ENCODE measurements at places on chromosomes 7 and 10. TPM values are rescaled to one million over a fixed set of nuclear protein-coding genes. Genes with fewer than 3 reads are reported as not detected.

The CCNJ gene
- 6.6 TPM for total RNA-seq

The UTF1 gene
- total RNA-seq: not detected

The METTL27 gene
- 1.1 TPM for total RNA-seq

The CALHM3 gene
- not detected for total RNA-seq

The FASTK gene
- 78.2 TPM for total RNA-seq

The TET1 gene
- total RNA-seq: 1.4 TPM

The TLX1 gene
- total RNA-seq: not detected

The MYOZ1 gene
- not detected for total RNA-seq

The HGF gene
- total RNA-seq: 19.5 TPM

The PON1 gene
- total RNA-seq: not detected

The FGF8 gene
- not detected for total RNA-seq

The SLC13A1 gene
- total RNA-seq: not detected

The SNCG gene
- 48.3 TPM for total RNA-seq

The CCL26 gene
- 1.4 TPM for total RNA-seq

The SLC26A5 gene
- not detected for total RNA-seq

The SPDYE8 gene
- not detected for total RNA-seq

The FAM53B gene
- total RNA-seq: 15.6 TPM

The DMBT1 gene
- total RNA-seq: under 0.01 TPM

The HMX2 gene
- not detected for total RNA-seq

The BLNK gene
- not detected for total RNA-seq

The GIMAP5 gene
- 0.08 TPM for total RNA-seq

The NXPH1 gene
- not detected for total RNA-seq

The HTR5A gene
- total RNA-seq: not detected

The TUBAL3 gene
- total RNA-seq: not detected

The IFIT1B gene
- total RNA-seq: not detected

The CLCN1 gene
- total RNA-seq: not detected

The CACNA2D1 gene
- total RNA-seq: 71.3 TPM

The DOCK1 gene
- total RNA-seq: 100 TPM

The AKR1C8 gene
- total RNA-seq: not detected

Data from smooth muscle cell of the coronary artery (primary cell).